ENCODE measurements at places on chromosomes 3 and 15.

DNA sequence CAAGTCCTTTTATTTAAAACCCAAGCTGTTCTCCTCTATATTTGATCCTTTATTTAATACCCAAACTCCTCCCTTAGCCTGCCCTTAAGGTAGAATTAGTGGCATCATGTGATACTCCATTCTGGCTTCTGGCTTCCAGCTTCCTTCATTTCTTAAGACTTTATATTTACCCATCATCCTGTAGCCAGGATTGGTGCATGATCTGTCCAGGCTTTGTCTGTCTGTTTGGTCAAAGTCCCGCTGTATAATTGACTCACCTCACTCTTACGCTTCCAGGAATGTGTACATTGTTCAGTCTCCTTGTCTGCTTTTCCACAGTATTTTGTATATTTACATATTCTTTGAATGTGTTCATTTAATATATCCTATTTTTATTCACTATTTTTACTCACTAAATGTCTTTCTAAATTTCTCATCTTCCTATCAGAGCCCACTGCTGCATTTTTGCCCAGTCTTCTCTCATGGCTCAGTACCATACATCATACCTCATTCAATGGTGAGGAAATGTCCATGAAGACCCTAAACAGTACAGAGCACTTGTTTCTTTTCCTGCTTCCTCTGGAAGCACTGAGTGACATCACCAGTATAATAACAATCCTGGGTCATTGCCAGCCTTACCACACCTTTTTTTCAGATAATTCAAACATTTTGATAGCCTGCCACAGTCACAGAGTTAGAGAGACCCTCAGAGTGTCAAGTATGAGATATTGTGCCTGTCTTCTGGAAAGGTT, 31.5 kb downstream of the TMEM108 start:
- no peak for DNase-seq

DNA sequence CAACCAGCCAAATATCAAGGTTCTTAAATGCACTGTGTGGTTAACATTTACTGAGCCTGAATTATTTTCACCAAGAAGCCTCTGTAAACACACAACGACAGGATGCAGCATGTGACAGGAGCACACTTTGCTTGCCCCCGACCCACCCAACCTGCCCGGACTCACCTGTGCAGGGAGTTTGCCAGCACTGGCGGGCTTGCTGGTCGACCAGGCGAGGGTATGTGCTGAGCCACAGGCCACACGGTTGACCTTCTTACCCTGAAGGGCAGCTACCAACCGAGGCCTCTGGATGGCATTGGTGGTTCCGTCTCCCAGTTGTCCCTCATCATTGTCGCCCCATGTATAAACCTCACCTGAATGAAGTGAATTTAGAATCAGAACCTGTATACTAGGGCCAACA, 25.7 kb upstream of the OCA2 start:
- no peak for DNase-seq

- peak; percentile 71 for DNase-seq
Observed at GRCh38 chr3:52446631-52447511, 2.0 kb upstream of the SEMA3G start.

DNA sequence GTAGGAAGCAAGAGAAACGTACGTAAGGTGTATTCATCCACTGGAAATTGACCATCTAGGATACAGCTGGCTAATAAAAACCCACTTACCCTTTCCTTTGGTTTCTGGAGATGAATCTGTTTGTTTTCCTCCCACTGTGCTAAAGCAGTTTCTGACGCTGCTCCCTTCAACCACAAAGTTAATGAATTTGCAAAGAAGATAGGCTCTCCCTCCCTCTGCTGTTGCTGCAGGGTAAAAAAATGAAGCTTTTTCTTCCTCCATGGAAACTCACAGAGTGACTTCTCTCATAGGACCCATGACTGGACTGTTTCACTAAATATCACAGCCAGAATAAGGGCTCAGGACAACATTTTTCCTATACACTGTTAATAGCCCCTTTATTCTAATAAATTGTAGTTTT, 172.1 kb upstream of the LRRN1 start:
- no peak for DNase-seq

- DNase-seq = no peak
Observed at GRCh38 chr3:189325454-189325853, 153.7 kb downstream of the TPRG1 start.

- peak; percentile 37 for DNase-seq
Observed at GRCh38 chr15:77959432-77959879, 118.1 kb downstream of the TBC1D2B start.

GRCh38 chr15:78372880-78373279, 32.7 kb downstream of the CRABP1 start:
- no peak for DNase-seq

DNA sequence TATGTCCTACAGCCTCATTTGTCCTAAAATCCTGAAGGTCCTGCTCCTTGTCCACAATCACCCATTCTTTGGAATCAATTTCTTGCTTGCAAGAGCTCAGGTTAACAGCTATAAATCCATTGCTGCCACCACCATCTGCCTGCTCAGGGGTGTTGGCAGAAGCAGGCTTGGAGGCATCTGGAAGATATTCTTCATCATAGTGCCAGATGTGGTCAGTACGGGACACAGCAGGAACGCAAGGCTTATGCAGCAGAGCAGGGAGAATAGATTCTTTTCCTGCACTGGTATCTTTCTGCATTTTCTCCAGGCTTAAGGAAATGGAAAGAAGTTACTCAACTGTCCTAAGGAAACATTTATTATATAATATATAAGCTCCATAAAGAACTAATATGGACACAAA, 38.5 kb upstream of the CDAN1 start:
- no peak for DNase-seq

DNA sequence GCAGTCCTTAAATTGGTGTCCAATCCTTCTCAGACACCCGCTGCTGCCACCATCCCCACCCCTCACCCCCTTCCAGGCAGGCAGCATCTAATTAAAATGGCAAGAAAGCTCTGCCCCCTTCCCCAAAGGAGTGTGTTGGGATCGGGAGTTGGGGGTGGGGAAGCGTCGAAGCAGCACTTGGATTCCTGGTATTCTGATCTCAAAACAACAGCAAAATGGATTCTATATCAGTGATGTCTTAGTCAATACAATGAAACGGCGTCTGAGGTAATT, 1.4 kb downstream of the TNIK start:
- no peak for DNase-seq

DNA sequence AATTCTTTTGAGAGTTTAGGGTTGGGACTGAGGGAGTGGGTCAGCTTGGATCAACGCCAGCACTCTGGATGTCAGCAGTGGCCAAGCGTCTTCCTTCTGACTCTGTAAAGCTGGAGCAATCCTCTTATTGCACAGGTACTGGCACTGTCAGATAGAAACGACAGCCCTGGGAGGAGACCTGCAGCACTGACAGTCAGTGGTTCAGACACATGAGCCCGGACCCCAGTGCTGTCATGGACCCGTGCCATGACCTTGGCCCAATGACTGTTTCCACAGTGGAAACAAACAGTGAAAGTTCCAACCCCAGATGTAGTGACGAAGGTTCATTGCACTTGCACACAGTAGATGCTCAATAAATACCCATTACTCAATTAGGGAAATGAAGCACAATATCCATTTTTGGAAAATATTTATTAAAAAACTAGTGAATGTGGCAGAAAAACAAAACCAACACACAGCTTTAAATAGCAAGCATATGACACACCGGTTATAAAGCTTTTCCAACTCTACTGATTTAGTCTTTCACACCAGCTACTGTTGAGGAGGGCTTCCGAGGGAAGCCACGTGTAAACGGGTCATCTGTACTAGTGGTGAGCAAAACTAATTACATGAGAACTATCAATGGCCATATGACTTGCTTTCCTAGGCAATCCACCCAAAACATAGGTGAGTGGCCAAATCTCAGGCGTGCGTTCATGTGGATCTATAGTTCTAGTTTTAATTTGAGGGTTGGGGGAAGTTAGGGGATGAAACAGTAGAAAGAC, 22.1 kb downstream of the SIAH2 start:
- no peak for DNase-seq

- no peak for DNase-seq
Observed at GRCh38 chr3:134985864-134986715, 191.0 kb downstream of the EPHB1 start.

DNA sequence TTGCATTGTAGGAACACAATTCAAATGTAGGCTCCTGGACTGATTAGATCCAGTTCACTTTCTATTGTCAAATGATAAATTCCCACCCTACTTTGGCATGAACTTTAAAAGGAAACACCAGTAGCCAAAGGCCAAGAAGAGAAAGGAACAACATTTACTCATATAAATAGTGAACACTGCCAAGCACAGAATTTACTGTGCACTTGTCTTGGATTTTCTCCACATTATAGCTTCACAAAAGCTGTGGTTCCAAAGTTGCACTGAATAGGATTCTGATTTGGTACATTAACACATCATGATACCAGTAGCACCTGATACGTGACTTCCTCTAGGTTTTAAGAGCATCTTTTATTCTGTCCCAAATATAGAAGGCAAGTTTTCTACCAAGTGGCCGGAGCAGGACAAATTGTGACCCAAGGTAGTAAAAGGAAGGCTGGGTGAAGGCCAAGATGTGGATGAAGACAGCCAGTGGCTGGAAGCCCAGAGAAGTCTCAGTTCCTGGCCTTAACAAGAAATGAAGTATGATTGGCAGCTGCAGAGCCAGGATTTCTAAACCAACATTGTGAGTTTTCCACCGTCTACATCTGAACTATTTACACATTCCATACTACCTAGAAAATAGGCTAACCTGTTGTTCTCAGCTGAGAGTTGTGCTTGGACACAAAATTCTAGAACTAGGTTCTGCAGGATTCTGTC, 206.7 kb downstream of the THRB start:
- DNase-seq = no peak

DNA sequence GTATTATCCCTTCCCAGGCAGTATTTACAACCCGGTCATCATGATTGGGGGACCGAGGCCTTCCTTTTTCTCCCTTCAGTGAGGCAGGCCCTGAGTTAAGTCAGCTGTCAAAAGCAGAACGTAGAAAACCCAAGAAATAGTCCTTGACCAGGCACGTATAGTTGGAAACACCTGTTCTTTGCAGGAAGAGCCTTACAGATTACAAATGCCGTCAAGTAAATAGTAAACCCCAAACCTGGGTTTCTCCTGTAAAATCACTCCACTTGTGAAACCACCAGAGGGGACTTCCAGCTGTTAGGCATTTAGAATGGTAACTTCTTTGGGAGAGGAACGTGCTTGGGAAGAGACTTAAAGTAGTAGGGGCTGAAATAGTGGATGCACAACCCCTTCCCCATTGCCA, 1.0 kb upstream of the BTBD1 start:
- no peak for DNase-seq

GRCh38 chr3:96836153-96836915, 21.9 kb downstream of the EPHA6 start:
- DNase-seq = no peak

- DNase-seq = peak; percentile 41
Observed at GRCh38 chr3:69425249-69425648, 39.4 kb upstream of the FRMD4B start.

GRCh38 chr15:75307778-75308390, 25.2 kb downstream of the GOLGA6D start:
- DNase-seq = no peak

DNA sequence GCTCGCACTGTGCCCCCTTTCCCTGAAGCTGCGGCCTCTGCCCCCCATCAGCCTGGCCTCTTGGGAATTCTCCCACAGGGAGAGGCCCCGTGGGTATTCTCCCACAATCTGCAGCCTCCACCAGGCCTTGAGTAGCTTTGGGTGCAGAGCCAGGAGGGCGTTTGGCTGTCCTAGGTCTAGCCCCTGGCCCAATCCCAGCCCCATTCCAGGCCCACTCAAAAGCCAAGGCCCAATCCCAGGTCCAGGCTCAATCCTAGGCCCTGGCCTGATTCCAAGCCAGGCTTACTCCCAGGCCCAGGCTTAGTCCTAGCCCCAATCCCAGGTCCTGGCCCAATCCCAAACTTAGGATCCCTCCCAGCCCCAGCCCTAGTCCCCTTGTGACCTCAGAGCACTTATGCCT, 59.8 kb downstream of the CHCHD4 start:
- DNase-seq = no peak

DNA sequence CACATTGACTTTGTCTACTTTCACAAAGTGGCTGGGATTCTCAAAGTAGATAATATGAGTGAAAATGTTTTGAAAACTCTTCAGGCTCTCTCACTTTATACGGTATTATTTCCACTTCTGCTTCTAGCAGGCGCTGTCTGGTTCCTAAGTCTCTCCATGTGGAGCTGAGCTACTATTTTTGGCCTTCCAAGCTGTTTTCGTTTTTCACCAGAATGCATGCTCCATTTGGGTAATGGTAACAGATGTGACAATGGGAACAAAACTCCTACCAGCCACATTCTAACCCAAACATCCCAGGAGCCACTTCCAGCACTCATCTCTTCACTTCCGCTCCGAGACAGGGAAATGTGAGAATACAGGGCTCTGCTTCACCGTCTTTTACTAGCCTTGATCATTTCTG, 586.7 kb downstream of the NTRK3 start:
- DNase-seq = no peak

- DNase-seq = peak; percentile 34
Observed at GRCh38 chr15:56428821-56429458, 36.0 kb downstream of the MNS1 start.

DNA sequence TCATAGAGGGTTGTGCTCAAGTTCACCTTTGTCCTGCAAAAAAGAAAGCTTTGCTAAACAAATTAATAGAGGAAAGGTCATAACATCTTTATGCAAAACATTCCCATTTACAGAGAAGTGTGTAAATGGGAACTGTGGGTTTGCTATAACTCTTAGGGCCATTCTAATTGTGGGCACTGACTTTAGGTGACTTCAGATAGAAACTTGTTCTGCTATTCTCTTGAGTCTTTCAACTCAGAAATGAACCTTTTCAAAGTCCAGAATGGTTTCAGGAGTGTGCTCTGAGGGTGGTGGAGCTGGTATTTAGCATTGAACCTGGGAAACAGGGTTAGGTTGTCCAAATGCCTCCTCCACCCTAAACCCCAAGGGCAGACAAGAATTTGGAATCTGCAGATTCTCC, 34.0 kb downstream of the SPTSSB start:
- no peak for DNase-seq

DNA sequence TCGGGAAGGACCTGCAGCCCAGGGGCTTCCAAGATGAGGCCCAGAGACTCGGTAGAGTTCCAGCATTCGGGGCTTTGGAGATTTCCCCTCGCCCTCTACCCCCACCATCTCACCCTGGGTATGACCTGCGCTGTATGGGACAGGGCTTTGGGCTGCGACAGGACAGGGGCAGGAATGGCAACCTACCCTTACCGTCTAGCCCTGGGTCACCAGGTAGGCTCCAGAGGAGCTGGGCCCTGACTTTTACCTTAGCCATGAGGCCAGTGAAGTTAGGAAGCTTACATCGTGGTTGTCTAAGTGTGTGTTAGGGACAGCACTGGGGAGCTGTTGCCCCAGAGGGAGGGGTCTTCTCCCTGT, 683 bp downstream of the PPM1M start:
- no peak for DNase-seq

DNA sequence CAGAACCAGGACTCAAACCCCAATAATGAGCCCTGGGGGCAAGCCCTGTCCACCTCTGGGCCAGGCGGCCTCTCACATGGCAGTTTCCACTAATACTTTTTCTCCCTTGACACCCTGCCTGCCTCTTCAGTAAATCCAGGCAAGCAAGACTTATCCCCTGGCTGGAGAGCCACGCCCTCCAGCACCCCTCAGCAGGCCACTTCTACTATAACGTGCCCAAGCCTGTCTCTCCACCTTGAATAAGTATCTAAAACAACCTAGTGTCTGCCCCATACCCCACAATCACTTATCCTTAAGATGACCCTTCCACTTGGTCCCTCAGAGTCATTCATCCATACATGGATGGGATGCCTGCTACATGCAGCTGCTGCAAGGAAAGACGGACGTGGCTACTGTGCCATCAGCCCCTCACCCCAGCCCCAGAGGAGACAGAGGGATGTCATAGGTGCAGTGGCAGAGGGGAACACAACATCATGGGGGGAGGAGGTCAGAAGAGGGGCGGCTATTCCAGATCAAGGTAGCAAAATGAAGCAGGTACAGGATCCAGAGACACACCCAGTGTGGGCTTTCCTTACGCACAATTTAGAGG, 63.4 kb downstream of the LRIG1 start:
- no peak for DNase-seq
